ENCODE measurements at places on chromosomes 4 and X.

- DNase-seq = no peak
Measured at GRCh38 chr4:16278178-16278577, 51.9 kb upstream of the TAPT1 start.

- DNase-seq = no peak
Measured at GRCh38 chrX:130770615-130771014, 132.4 kb downstream of the ENOX2 start.

DNA sequence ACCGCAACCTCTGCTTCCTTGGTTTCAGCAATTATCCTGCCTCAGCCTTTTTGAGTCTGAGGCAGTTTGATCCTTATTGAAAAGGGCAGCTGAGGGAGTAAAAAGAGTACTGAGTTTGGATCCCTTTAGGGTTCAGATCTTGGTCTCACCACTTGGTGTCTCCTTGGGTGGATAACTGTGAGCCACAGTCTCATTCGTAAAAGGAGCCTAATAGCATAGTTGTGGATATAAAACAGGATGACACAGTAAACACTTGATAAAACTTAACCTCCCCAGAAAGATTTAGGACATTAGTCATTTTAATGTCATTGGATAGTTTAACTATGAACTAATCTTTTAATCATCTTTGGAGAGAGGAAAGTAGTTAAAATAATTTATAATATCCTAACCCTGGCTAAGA, 173.0 kb downstream of the ANK2 start:
- no peak for DNase-seq

- no peak for DNase-seq
Measured at GRCh38 chr4:27000820-27001219, 140.2 kb downstream of the STIM2 start.

- no peak for DNase-seq
Measured at GRCh38 chrX:68693481-68694434, 46.3 kb downstream of the STARD8 start.

DNA sequence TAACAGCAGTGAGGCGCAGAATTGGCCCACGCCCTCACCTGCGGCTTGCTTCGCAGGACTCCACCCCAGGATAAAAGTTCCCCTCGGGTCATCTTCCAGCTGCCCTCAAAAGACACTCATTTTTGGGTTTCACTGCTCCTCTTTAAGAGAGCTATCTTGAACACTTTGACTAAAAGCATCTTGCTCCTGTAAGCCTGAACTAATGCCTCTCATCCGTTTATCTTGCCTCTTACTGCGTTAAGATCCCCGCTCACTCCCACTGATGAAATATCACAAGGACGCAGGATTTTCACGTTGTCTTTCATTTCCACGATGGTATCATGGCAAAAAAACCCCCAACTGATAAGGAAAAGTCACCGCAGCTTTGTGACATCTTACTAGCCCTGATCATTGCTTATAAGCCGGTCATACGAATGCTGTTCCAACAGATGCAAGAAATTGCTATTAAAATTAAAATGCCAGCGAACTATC, 591 bp upstream of the ACSL4 start:
- no peak for DNase-seq

GRCh38 chr4:140499391-140499790, 1.3 kb upstream of the MGAT4D start:
- DNase-seq = no peak

DNA sequence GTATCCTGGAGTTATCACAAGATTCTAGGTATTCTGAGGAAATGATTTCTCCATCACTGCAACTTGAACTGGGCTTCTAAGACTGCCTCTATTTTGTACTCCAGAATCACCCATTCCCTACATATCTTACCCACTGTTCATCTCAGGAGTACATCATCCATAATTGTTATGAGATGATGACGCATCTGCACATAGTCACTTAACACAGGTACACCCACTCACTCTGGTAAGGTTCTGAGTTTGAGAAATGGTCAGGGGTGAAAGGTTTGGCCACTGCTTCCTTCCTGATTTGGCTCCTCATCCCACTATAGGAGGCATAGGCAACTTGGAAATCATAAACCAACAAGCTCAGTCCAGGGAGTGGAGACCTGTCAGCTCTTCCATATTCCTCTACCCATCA, 143.9 kb downstream of the GLRA2 start:
- no peak for DNase-seq

DNA sequence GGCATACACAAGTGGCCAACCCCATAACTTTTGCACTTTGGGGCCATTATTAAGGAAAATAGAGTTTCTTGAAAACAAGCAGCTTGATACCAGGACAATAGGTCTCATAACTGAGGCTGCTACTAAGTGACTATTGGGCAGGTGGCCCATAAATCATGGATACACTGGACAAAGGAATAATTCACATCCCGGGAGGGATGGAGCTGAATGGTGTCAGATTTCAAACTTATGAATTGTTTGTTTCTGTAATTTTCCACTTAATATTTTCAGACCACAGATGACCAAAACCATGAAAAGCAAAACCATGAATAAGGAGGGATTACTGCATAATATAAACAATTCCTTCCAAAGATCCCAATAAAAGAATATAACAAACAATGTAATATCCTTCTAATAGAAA, 114.4 kb downstream of the WDFY3 start:
- DNase-seq = no peak

GRCh38 chrX:19866626-19867410, 20.6 kb downstream of the SH3KBP1 start:
- no peak for DNase-seq

GRCh38 chr4:45033676-45034419, 307.5 kb upstream of the GNPDA2 start:
- DNase-seq = no peak

- DNase-seq = no peak
Measured at GRCh38 chr4:183995570-183995969, 90.5 kb downstream of the STOX2 start.

DNA sequence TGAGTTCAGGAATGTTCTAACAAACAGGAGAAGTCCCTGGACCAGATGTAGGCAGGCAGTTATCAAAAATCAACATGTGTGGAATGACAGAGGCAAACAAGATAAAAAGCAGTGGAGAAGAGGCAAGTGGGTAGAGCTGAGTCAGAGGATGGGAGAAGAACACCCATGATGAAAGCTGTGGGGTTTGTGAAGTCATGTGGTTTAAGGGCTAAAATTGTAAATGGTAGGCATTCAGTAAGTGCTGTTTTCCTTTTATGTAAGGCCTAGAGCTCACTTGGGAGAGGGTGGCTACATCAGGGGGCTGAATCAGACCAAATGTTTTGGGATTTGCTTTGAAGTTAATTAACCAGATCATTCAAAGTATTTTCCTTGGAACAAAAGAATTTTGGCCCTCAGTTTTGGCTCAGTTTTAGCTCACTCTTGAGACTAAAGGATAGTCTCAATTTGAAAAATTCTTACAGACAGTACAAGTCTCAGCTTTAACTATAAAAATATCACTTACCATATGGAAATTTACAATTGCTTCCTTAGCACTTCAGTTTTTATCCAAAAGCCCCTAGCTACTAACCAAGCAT, 114.5 kb upstream of the PCDH7 start:
- DNase-seq = no peak

DNA sequence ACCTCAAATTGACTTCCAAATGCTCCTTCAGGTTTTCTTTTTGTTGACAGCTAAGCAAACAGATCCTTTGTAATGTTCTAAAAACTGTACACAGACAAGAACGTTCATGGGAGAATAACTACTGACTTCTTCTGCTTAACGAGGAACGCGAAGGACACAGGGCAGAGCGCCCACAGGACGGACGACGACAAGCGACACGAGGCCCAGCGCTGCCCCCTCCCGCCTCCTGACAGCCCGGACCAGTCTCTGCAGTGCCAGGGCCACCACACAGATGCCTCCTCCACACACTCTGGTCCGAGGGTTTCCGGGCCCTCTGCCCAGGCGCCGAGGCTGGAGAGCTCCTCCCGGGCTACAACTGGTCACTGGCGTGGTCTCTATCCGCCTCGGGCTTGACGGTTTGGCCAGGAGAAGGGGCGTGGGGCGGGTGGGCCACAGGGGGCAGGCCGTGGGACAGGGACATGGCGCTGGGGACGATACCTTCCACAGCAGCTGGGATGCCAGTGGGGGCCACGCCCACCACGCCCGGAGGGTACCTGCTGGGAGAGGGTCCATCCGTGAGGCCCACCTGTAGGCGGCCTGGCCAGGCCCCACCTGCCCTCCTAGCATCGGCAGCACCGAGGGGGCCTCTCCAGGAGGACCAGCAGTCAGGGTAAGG, 36.9 kb downstream of the CTBP1 start:
- DNase-seq = no peak

DNA sequence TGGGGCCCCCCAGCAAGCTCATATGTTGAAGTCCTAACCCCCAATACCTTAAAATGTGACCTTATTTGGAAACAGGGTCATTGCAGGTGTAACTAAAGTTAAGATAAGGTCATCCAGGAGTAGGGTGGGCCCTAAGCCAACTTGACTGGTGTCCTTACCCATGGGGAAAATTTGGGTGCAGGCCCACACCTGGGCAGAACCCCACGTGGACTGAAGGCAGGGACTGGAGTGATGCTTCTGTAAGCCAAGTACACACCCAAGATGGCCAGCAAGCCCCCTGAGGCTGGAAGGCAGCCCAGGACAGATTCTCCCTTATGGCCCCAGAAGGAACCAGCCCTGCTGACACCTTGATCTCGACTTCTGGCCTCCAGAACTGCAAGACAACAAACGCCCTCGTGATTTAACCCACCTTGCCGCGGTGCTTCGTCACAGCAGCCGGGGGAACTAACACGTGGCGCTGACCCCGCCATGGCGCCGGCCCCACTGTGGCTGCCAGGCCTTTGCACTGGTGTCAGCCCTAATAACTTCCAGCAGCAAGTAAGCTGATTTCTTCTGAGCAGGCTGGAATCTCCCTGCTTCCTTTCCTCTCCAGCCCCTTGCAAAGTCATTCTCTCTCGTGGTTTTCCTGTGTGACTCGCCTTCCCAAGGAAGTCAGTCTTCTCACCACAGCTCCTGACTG, 23.2 kb upstream of the MXD4 start:
- no peak for DNase-seq

GRCh38 chr4:75065909-75066308, 133.0 kb downstream of the PARM1 start:
- DNase-seq = no peak

- DNase-seq = no peak
Measured at GRCh38 chr4:158724637-158725036, 1.4 kb upstream of the PPID start.

GRCh38 chr4:41896648-41897047, 38.6 kb upstream of the TMEM33 start:
- no peak for DNase-seq

DNA sequence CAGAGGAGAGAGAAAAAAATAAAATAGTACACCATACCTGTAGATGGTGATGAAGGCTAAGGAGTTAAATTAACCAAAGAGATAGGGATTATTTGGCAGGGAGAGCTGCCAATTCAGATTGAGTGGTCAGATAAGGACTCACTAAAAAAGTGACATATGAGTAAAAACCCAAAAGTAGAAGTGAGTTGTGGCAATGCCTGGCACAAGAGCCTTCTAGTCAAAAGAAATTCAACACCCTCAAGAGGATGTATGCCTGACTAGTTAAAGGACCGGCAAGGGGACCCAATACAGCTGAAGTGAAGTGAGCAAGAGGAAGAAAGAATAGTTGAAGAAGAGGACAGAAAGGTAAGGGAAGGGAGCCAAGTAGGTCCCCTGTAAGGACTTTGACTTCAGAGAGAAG, 34.9 kb downstream of the ELF2 start:
- no peak for DNase-seq

DNA sequence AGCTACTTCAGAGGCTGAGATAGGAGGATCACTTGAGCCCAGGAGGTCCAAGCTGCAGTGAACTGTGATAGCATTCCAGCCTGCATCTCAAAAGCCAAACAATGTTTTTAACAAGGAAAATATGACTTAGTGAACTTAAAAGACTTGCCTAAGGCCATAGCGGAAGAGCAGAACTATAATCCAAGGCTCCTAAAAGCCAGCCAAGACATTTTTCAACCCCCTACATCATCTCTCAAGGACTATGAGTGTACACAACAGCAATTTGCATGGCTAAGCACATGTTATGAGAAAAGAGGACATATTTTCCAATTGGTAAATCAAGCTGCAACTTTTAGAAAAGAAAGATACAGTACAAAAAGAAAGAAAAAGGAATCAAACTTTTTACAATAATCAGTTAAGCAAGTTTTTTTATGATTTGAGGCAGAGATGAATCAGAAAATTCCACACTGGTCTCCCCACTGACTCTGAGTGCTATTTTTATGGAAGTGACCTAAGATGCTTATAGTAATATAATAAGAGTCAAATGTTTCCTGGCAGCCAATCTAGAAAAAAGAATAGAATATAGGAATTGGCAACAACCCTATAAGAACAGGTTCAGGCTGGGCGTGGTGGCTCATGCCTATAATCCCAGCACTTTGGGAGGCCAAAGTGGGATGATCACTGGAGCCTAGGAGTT, 9.8 kb upstream of the ACOT9 start:
- no peak for DNase-seq

GRCh38 chr4:140744421-140744820, 11.8 kb downstream of the TBC1D9 start:
- DNase-seq = no peak

DNA sequence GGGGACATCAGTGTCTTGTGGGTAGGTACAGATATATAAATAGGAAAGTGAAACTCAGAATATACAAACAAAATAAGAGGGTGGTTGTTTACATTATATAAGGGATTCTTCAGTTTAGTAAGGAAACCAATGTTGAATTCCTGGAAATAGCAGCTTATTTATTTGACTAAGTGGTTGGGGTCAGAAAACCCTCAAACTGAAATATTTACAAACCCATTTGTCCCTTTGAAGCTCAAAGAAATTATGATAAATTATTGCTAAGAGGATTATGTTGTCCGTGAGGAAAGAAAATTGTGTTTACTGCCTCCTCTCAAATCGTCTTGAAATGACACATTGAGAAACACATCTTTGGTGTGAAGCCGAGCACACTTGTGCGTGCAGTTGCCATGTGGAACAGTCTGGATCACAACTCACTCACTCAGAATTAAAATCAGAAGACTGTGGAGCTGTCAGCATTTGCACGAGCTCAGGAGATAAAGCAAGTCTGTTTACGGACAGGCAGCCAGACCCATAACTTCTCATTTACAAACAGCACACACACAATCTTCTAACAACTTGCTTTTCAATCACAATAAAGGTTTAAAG, 46.8 kb upstream of the SETD7 start:
- DNase-seq = no peak

- DNase-seq = no peak
Measured at GRCh38 chr4:96713271-96713850, 873.5 kb downstream of the PDHA2 start.

- DNase-seq = no peak
Measured at GRCh38 chr4:1449833-1450741, 43.8 kb upstream of the NKX1-1 start.

DNA sequence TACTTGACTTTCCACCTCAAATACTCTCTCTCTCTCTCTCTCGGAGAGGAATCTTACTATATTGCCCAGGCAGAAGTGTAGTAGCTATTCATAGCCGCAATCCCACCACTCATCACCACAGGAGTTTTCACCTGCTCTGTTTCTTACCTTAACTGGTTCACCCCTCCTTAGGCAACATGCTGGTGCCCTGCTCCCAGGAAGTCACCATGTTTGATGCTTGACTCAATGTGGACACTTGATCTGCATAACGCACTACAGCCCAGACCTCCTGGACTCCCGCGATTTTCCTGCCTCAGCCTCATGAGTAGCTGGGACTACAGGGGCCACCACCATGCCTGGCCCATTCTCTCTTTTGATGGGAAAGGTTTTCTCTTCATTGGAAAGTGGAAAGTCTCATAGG, 271.8 kb downstream of the FBXW7 start:
- no peak for DNase-seq
